Renal cortical epithelial cell (primary cell): ENCODE measurements at places on chromosomes 6 and 20. TPM values are rescaled to one million over a fixed set of nuclear protein-coding genes. Genes with fewer than 3 reads are reported as not detected.

- no peak for DNase-seq
Measured at GRCh38 chr20:48308232-48308781, 519.5 kb downstream of the PREX1 start.

DNA sequence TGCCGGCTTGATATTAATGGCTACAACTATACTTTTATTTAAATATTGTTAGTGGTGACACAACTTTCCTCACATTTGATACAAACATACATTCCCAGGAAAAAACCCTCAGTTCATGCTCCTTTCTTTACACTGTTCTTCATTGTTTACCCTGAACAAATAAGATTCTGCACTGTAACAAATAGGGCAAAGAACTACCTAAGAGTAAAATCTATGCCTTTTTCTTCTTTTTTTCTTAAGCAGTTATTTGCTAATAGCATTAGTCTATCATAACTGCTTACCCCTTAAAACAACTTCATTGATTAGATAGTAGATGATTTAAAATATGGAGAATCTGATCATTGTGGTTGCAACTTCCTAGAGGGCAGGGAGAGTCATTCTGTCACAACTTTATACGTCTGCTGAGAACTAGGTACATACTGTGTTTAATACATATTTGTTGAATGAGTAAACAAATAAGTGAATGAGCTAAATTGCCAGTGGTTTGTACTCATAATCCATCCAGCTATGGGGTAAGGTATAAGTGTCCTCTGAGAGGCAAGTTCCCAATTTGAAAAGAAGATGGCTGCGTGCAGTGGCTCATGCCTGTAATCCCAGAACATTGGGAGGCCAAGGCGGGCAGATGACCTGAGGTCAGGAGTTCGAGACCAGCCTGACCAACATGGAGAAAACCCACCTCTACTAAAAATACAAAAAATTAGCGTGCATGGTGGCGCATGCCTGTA, 161.0 kb downstream of the CDK19 start:
- DNase-seq = no peak

- DNase-seq = no peak
Measured at GRCh38 chr20:63252284-63252711, 2.0 kb downstream of the NKAIN4 start.

OTOR gene
- not detected in 2 replicates for total RNA-seq

C6orf141 gene
- 2.4 and 4.7 TPM in 2 replicates for total RNA-seq
